ENCODE measurements at places on chromosomes 3 and 15.
A peak's percentile ranks its signal among the peaks of the same experiment; 100 is the strongest.

DNA sequence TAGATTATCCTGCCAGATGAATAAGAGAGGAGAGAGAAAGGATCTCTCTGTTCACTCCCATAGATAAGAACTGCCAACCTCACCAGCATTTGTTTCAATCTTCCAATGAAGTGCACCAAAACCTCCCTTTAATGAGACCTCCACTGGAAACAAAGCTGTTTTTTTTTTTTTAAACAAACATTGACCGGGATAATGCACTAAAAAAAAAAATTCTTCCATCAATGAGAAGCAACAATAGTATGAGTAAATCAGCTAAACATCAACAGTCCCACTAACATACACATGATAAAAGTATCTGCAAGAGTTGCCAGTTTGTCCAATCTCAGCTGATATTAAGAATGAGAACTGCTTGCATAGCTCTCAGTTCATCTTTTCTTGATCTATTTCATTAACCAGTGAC lies 19.9 kb downstream of the TJP1 start:
- DNase-seq: no peak

- peak; percentile 61 for DNase-seq
These were observed 885 bp downstream of the EFCC1 start for GRCh38 chr3:129001806-129002572.

DNA sequence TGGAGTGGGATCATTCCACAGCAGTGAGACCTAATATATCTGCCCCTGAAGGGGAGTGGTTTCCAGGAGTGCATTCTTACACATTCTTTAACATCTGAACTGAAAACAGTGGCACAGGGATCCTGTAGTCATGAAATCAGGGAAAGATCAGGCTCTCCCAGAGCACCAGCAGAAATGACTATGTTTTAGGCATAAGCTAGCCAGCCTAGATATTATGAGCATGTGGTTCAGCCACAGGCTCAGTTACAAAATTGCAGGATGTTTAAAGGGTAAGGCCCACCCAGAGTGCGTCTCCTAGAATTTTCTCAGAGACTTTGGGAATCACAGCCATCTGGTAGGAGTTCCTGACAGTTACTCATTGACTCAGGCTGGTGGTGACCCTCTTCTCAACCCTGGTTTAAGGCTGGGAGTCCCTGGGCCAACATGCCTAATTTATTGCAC lies 20.9 kb downstream of the FSTL1 start:
- no peak for DNase-seq

DNA sequence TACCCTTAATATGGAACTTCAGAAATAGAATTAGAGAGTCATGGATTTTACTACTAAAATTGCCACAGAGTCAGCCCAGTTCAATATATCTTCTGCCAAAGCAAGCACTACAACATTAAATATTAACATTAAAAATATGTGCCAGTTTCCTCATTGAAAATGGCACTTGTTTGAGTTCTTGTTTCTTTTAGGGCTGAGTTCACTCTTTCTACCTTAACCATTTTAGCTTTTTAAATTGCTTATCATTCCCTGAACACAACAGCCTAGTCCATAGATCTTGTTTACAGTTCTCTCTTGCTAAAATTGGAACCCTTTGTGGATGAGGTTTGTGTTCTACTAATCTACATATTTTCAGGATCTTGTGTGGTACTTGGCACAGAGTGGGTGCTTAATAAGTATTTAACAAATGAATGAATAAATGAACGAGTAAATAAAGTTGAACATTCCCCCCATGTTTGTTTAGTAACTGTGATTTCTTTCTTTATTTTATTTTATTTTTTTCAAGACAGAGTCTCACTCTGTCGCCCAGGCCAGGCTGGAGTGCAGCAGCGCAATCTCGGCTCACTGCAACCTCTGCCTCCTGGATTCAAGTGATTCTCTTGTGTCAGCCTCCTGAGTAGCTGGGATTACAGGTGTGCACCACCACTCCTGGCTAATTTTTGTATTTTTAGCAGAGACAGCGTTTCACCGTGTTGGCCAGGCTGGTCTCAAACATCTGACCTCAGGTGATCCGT lies 46.0 kb upstream of the SLC7A14 start:
- DNase-seq: no peak

DNA sequence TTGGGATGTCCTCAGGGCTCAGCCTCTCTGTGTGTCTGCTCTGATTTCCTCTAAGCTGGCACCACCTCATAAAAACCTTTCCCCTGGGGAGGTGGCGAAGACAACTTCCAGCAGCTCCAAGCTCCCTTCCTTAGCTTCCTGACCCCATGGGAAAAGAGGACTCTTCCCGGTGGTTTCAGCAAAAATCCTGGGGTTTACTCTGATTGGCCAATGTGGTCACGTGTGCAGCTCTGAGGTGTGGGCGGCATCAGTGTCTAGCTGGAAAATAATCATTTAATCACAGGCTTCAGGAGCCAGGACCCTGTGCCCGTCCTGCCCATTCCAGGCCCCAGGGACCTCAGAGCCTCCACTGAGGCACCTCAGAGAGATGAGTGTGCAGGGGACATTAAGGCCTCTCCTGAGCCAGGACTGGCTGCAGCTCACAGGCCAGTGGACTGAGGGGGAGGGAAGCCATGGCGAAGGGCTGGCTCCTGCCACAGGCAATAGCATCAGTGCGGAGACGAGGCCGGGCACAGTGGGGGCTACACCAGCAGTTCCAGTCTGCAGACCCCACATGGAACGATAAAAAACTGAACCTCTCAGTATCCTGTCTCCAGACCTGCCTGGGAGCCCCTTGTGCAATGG lies 104.1 kb downstream of the TPRA1 start:
- DNase-seq: no peak

GRCh38 chr3:71416876-71417275 lies 166.7 kb downstream of the FOXP1 start:
- peak; percentile 64 for DNase-seq

DNA sequence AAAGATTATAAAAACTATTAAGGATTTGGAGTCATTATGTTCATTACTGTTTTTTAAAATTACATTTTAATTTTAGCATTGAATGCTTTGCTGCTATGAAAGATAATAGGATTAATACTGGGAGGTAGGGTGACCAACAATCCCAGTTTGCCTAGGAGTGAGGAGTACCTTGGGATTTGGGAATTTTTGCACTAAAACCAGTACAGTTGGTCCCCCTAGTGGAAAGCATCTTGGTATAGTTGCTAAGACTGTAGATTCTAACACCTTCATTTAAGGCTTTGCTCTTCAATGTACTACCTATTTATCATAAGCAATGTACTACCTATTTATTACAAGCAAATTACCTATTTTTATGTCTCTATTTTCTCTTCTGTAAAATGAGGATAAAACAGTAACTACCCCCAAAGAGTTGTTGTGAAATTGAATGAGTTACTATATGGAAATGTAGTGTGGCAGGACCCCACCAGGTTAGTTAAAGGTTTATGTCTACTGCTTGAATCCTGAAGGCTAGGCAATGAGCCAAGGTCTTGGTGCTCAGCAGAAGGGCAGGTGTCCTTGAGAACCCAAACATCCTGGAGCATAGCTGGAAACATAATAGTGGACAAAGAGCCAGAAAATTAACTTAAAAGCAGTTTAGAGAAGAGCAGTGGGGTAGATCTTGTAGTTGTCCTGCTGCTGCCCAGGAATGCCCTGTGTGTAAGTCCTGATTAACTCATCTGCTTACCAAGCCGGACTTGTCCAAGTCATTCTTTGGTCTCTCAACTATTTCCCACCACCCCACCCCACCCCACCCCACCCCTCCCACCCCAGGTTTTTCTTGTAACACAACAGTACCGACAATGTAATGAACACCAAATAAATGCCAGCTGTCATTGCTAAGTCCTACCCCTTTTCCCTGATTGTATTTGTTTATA lies 49.2 kb upstream of the NMD3 start:
- no peak for DNase-seq

- DNase-seq: no peak
These were observed 78.3 kb upstream of the ATP11B start for GRCh38 chr3:182715006-182715405.

GRCh38 chr3:81470524-81471278 lies 290.7 kb downstream of the GBE1 start:
- no peak for DNase-seq

DNA sequence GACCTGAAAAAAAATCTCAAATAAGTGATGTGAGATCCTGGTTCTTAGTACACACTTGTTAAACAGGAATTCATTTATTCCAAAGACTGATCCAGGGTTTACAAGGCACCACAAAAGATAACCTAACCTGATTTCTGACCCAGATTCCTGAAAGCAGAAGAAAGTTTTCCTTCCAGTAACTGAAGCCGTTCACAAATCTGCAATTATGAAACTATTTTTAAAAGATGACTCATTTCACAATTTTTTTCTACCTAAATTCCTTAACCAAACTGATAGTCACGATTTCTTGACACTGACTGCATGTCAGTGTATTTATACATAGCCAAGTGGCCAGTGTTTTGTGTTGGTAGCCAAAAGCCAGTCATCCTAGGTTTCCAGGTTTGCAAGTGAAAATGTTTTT lies 17.1 kb downstream of the SLC9A9 start:
- DNase-seq: no peak

DNA sequence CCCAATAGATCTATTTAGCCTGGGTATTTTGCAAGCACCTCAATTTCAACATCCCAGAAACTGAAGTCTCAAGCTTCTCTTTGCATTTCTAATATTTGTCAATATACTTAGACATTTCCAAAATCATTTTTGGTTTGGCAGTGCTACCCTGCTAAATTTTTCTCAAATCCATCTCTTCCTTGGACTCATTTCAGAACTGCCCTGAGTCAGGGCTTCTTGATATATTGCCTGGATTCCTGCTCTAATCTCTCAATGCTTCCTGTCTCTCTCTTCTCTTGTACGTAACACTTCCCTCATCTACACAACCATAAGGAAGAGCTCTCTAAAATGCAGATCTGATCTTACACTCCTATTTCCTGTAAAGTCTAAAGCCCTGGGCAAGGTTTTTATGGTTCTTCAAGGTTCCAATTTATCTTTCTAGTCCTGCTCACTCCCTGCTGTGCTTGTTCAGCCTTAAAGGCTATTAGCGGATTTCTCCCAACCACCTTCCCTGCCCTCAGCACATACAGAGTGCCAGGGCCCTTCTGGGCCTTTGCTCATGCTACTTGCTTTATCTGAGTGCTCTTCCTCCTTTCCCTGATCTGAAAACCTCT lies 53.0 kb upstream of the MME start:
- DNase-seq: no peak

- no peak for DNase-seq
These were observed 336.8 kb downstream of the PLCL2 start for GRCh38 chr3:17221529-17221928.

- no peak for DNase-seq
These were observed 20.4 kb upstream of the TPM1 start for GRCh38 chr15:63022181-63022580.

DNA sequence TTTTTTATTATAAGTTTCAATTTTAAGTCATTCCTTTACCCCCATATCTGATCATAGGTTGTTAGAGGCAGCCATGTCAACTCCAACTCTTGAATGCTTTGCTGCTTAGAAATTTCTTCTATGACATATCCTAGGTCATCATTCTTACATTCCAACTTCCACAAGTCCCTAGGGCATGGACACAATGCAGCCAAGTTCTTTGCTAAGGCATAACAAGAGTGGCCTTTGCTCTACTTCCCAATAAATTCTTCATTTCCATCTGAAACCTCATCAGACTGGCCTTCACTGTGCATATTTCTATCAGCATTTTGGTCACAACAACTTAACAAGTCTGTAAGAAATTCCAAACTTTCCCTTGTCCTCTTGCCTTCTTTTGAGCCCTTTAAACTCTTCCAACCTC lies 28.5 kb downstream of the TRIM42 start:
- DNase-seq: no peak

- no peak for DNase-seq
These were observed 10.8 kb downstream of the ANAPC13 start for GRCh38 chr3:134474956-134475355.

DNA sequence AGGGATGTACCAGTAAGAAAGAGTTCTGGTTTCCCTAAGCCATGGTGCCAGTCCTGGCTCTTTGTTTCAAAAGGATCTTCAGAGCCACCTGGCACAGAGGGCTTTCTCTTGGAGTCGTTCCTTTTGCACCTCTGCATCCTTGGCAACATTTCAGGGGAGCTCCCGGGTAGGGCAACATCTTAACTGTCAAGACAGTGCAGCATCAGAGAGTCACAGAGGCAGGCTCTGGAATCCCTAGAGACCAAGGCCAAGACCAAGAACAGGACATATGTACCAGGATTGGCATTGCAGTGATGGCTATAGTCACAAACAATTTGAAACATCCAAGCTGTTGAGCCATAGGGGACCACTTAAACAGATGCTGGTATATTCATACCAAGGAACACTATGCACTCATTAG lies 129.4 kb upstream of the ADPGK start:
- DNase-seq: no peak

- no peak for DNase-seq
These were observed 41.6 kb upstream of the IL20RB start for GRCh38 chr3:136916223-136916622.

DNA sequence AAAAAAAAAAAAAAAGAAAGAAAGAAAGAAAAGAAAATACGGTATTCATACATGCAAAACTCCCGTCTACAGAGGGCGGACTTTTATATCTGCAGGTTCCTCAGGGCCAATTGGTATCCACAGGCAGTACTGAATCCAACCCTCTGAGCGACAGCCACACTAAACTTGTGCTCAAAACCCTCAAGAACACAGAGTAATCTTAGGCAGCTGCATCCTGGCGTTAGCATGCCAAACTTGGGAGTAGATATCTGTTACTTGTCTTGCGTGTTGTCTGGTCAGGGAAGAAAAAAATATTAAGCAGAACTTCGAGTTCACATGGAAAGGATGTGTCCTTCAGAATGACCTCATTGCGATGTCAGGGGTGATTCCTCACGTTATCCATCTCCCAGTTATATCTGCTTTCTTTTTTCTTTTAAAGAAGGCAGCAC lies 12.8 kb downstream of the SNAP23 start:
- no peak for DNase-seq

GRCh38 chr3:185313693-185314246 lies 49.2 kb upstream of the MAP3K13 start:
- DNase-seq: no peak

GRCh38 chr15:93001881-93002280 lies 87.1 kb downstream of the RGMA start:
- DNase-seq: no peak

- DNase-seq: no peak
These were observed 122.6 kb upstream of the CCNL1 start for GRCh38 chr3:157282261-157283191.

DNA sequence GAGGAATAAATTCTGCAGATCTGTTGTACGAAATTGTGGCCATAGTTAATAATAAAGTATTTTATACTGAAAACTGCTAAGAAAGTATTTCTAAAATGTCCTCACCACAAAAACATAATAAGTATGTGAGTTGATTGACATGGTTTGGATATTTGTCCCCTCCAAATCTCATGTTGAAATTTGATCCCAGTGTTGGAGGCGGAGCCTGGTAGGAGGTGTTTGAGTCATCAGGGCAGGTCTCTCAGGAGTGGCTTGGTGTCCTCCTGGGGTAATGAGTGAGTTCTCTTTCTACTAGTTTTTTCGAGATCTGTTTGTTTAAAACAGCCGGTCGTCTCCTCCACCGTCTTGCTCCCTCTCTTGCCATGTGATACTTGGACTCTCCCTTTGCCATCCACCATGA lies 424.1 kb upstream of the KCNMB2 start:
- DNase-seq: peak; percentile 29

Data from activated naive CD4-positive, alpha-beta T cell treated with anti-CD3 and anti-CD28 coated beads, Interleukin-2, amount 10 ng/mL, durations not matched to agents 7 days and 5 days (primary cell).